ENCODE measurements at places on chromosomes 3 and 15. TPM values are rescaled to one million over a fixed set of nuclear protein-coding genes. Genes with fewer than 3 reads are reported as not detected.

GOLGA8O gene
- 2.3 TPM for total RNA-seq

NR2C2 gene
- 48.3 TPM for total RNA-seq

ACOX2 gene
- not detected for total RNA-seq

CCR8 gene
- 2.5 TPM for total RNA-seq

ZBTB20 gene
- 55.3 TPM for total RNA-seq

KBTBD12 gene
- 0.50 TPM for total RNA-seq

- DNase-seq, result no peak
Measured at GRCh38 chr3:148709560-148710253, 12.0 kb downstream of the AGTR1 start.

- DNase-seq, result no peak
Measured at GRCh38 chr3:124498891-124499290, 231.4 kb upstream of the UMPS start.

- DNase-seq, result no peak
Measured at GRCh38 chr15:58357529-58358476, 74.0 kb upstream of the LIPC start.

DNA sequence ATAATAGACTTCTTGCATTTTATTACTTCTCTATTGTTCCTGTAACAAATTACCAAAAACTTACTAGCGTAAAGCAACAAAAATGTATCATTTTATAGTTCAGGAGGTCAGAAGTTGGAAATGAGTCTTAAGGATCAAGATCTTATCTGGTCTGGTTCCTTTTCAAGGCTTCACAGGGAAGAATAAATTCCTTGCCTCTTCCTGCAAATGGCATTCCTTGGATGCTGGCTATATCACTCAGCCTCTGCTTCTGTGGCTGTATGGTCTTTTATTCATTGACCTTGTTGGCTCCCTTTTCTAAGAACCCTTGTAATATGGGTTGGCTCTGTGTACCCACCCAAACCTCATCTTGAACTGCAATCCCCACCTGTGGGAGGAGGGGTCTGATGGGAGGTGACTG is 478.4 kb upstream of the THBS1 start:
- no peak for DNase-seq

DNA sequence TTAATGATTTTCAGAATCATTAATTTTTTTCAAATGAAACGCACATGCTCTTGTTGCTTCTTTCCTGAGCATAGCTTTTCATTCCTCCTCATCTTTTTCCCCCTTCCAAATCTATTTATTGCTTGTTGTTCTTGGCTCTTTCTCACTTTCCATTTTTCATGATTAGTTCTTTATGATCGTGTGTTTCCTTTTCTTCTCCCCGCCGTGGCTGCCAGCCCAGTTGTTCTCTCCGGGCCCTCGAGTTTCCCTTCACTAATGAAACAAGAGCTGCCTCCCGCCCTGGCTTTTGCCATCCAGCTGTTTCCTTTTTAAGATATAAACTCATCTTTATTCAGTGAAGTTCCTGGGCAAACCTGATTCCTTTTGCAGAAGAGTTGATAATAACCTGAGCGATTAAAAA is 170.2 kb upstream of the NR2F2 start:
- DNase-seq, result no peak

DNA sequence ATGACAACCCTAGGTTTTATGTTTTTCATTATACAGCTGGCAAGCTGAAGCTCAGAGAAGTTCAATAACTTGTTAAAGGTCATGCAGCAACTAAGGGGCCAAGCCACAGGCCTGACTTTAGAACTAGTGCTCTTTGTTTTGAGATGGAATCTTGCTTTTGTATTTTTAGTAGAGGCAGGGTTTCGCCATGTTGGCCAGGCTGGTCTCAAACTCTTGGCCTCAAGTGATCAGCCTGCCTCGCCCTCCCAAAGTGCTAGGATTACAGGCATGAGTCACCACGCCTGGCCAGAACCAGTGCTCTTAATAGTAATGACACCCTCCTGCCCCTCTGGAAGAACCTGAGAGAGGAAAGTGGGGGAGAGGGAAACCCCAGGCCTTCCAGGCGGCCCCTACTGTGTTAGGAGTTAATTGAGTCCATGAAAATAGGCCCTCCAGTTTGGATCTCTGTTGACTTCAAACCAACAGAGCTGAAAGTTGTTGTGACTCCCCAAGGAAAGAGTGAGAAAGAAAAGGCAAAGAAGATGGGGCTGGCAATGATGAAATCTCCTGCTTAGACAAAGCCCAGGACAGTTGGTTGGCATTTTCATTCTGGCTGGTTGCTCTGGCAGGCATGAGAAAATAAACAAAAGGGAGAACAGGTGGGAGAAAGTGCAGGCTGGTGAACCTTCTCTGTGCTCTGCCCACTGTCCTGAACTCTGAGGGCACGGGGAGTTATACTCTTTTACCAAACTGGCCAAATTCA is 3.6 kb upstream of the PRRT3 start:
- no peak for DNase-seq

DNA sequence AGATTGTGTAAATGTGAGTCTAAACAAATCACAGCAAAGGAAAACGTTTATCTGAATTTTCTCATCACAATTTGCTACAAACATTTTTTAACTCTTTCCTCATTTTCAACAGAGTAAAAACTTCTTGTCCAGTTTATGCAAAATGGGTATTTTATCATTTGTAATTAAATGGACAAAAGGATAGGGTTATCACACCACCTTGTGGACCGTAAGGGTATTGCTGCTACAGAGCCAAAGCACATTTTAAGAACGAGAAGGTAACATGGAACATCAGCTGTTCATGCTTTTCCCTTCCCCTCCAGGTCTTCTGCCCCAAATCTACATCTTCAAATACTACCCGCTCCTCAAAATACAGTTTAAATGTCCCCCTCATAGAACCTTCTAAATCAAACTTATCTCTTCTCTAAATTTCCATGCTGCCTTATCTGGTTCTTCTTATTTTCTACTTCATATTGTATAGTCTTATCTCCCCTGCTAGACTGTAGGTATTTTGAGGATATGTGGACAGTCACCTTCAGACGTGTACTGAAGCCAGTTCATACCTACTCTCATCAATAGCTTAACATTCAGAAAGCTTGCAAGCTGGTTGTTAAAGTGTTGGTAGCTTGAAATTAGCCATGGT is 12.8 kb upstream of the SETMAR start:
- no peak for DNase-seq

GRCh38 chr15:89912674-89913396 is at the start of gene ARPIN:
Gene ARPIN (minus strand): TSS chr15:89912952. CDS start chr15:89912835, 117 bp downstream.
- no peak for DNase-seq

DNA sequence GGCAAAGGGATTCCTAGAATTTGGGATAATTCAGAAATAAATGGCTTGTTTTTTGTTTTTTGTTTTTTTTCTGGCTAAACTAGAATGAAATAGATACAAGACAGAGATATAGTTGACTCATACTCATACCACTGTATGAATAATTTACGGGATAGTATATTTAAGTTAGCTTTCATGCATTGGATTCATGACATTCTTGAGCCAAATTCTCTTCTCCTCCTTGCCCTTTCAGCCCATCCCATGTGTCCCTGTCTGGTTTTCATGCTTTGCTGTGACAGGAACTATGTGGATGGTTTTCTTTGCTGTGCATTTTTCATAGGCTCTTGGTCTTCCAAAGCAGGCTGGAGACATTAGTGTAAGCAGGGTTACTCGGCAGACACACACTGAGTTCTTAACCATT is 66.6 kb upstream of the UMPS start:
- no peak for DNase-seq

GRCh38 chr3:123012652-123013051 is 14.9 kb downstream of the SEMA5B start:
- DNase-seq, result no peak

GRCh38 chr3:150146991-150147761 is 176.5 kb upstream of the PFN2 start:
- DNase-seq, result no peak

DNA sequence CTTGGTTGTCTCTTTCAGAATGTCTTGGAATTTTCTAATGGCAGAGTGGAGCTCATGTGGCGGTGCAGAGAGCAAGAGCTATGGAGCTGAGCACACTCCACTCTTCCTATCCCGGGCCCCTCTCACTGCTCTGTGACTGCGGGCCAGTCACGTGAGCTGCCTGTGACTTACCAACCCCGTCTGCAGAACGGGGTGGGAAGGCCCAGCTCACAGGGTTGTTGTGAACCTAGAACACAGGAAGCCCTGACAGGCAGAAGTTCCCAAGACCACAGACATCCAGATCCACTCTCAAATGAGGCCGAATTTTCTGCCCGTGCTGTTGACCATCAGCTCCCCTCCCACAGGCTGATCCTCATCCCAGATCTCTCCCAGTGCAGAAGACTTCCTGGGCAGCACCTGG is 35.5 kb upstream of the PLXNA1 start:
- no peak for DNase-seq

- DNase-seq, result peak; percentile 42
Measured at GRCh38 chr3:194134231-194134756, 1.7 kb upstream of the HES1 start.

DNA sequence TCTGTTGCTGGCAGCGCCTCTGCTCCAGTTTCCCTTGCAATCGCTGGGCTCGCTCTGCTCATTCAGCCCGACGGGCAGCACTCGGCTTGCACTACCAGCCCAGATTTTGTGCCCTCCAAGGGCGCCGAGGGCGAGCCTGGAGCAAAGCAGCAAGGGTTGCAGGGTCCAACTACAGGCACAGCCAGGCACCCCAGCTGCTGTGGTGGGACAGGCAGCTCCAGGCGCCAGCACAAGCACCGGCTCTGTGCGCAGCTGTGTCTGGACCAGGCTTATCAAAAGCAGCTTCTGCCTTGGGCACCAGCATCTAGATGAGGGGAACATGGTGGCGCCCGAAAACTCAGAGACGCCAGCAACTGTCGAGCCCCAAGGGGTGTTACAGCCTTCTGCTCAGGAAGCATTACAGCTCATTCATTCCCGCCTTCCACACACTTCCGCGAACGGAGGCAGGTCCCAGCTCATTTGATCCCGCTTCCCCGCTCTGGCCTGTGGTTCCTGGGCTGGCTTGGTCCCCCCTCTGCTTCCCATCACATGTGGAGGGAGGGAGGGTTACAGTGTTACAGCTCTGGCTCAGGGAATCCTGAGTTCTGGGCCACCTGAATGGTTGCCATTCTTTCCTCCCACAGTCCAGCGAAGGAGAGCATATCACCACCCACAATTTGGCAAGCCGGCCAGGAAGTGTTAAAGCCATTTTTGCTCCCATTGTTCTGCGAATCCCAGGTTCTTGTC is 409.9 kb upstream of the ALCAM start:
- no peak for DNase-seq

- no peak for DNase-seq
Measured at GRCh38 chr3:21417991-21418390, 333.0 kb downstream of the ZNF385D start.

DNA sequence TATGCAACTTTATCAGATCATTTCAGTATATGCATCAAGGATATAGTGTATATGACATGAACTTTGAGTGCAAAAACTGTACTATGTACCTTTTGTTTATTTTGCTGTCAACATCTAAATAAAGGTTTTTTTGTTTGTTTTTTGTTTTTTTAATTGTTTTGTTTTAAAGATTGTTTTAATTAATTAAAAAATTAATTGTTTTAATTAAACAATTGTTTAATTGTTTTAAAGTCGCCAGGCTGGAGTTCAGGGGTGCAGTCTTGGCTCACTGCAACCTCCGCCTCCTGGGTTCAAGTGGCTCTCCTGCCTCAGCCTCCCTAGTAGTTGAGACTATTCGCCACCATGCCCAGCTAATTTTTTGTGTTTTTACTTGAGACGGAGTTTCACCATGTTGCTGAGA is 79.9 kb upstream of the LRRFIP2 start:
- no peak for DNase-seq

DNA sequence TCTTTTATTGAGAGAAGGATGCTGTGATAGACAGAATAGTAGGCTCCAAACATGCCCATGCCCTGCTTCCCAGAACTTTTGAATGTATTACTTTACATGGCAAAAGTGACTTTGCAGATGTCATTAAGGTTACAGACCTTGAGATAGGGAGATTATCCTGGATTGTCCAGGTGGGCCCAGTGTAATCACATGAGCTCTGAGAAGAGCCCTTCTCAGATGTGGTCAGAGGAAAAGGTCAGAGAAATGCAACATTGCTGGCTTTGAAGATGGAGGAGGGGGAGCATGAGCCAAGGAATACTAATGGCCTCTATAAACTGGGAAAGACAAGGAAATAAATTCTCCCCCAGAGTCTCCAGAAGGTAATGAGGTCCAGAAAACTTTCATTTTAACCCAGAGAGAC is 45.8 kb upstream of the LYZL4 start:
- DNase-seq, result no peak

DNA sequence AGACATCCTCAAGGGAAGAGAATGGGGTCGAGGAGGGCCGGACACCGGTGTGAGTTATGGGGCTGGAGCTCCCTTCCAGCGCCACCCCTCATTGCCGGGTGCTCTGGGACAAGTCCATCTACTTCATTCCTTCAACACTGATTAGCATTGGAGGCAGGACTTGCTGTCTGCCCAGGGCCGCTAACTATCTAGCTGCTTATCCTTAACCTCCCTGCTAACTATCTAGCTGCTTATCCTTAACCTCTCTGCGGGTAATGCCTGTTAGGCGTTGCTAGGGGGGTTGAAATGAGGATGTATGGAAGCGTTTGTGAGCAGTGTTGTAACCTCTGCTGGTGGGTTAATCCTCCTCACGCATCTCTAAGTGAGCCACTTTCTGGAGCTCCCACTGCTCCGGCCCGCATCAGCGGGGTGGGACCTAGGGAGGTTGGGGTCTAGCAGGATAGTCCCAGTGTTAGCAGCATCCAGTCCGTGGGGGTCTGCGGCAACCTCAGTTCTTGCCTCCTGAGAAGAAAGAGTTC is 10.9 kb upstream of the CHAC1 start:
- DNase-seq, result no peak

DNA sequence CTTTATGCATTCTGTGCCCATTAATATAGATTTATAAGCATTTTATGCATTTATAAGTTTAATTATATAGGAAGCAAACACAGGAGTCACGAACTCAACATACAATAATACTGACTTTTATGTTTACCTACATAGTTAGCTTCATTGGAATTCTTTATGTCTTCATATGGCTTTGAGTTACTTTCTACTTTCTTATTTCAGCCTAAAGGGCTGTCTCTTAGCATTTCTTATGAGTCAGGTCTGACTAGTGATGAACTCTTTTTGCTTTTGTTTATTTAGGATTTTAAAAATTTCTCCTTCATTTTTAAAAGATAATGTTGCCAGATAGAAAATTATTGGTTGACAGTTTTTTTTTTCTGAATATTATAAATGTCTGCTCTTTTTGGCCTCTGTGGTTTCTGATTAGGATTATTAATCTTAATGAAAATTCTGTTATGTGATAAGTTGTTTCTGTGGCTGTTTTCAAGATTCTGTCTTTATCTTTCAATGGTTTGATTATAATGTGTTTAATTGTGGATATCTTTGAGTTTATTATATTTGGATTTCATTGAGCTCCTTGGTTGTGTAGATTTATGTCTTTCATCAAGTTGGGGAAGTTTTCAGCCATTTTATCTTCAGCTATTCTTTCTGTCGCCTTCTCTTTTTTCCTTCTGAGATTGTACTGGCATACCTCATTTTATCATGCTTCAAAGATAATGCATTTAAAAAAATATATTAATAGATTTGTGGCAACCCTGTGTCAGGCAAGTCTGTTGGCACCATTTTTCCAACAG is 54.3 kb downstream of the ATP2C1 start:
- DNase-seq, result no peak

DNA sequence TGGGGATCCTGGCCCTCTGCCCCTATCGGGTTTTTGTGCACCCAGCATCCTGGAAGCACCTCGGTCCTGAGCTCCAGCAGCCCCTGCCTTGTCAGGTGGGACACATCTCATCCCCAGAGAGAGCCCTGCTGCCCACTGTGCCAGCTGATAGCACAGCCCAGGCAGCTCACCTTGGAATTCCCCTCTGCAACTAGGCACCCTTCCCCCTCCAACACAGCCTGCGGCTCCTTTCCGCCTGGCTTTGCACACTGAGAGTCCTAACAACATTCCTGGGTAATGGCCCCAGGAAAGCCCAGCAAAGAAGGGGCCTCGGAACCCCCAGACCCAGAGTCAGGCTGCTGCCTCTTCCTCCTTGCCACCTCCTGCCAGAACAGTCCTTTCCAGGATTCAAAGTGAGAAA is 5.9 kb downstream of the HCN4 start:
- DNase-seq, result no peak

All from T-helper 17 cell (primary cell).